CD4-positive, alpha-beta T cell treated with Interleukin-6 at 100 ng/mL for 8 hours (primary cell): ENCODE measurements at places on chromosomes 2 and 18.

- DNase-seq, result peak; percentile 46
Measured at GRCh38 chr2:98460573-98461497, 16.2 kb downstream of the INPP4A start.

DNA sequence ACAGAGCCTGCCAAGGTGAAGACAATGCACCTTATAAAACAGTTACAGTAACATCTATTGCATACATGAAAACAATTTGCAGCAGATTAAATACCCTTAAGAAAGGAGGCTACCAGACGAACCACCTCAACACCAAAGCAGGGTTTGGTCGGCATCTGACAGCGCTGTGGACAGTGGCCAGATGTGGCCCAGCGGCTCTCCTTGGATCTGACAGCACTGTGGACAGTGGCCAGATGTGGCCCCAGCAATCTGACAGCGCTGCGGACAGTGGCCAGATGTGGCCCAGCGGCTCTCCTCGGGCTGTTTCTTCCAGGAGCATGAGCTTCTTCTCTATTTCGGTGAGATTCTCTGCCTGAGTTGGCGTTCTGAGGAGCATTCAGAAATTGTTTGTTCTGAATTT, 211.6 kb downstream of the ANKRD30B start:
- no peak for DNase-seq

- DNase-seq, result no peak
Measured at GRCh38 chr2:23323198-23323916, 61.6 kb upstream of the KLHL29 start.

- DNase-seq, result no peak
Measured at GRCh38 chr2:221981912-221982470, 316.8 kb downstream of the PAX3 start.

GRCh38 chr2:182824056-182824766, 42.2 kb downstream of the FRZB start:
- DNase-seq, result no peak

DNA sequence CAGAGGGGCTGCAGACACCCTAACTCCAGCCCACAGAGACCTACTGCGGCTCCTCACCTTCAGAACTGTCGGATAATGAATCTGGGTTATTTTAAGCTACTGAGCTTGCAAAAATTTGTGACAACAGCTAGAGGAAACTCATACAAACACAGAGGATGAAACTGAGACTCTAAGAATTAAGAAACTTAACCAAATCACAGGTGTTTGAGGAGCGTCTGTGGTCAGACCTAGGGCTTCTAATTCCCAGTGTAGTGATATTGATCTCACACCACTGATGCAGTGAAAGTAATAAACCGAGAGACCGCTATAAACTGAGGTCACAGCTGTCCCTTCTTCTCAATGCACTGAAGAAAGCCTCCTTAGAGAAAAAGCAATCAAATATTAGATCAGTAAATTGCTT, 110.1 kb downstream of the RGPD3 start:
- DNase-seq, result no peak

GRCh38 chr18:62458346-62458745, 64.5 kb upstream of the ZCCHC2 start:
- DNase-seq, result no peak
